ENCODE measurements at places on chromosomes 11 and 22.
A peak's percentile ranks its signal among the peaks of the same experiment; 100 is the strongest.

- DNase-seq = peak; percentile 69
These were observed at the start of gene SERHL2 for GRCh38 chr22:42553475-42554361. TSS of gene SERHL2 (plus strand) at chr22:42553956. CDS start at chr22:42554021, 65 bp downstream.

DNA sequence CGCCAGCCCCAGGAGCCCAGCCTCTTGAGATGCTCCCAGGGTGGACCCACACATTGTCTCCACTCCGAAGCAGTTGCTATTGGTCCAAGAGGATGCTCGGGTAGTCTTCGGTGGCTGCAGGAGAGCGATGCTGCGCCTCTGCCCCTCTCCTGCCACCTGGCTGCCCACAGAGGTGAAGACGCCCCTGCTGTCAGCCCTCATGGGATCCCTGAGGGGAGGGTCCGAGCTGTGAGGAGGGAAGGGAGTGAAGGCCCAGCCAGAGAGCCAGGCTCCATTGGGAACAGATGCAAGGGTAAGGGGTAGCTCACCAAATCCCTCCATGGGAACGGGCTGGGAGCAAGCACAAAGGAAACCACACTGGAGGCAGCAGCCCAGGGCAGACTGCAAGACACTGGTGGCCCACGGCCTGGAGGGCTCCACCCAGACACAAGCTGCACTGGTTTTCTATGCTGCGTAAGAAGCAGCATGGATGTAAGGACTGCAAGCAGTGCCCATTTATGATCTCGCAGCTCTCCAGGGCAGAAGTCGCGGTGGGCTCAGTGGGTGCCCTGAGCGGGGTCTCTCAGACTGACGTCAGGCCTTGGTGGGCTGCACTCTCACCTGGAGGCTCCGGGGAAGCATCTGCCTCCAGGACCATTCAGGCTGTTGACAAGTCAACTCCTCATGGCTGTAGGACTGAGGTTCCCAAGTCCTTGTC is 15.7 kb downstream of the TSPAN32 start:
- no peak for DNase-seq

- no peak for DNase-seq
These were observed 21.8 kb downstream of the OSBPL5 start for GRCh38 chr11:3143136-3143880.

GRCh38 chr11:18706330-18707243 is 8.0 kb downstream of the TMEM86A start:
- no peak for DNase-seq

DNA sequence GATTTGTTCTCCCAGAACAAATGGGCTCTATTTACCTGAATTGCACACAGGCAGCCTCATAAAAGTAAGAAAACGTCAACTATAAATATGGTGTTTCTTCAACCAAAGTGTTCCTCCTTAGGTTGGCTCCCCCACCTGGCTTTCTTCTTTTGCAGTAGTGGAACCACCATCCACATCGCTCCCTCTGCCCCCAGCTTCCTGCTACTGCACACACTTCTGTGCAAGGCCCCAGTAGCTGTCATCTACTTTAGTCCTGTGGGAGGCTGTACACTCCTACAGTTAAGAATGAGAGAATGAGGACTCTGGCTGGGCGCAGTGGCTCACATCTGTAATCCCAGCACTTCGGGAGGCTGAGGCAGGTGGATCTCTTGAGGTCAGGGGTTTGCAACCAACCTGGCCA is 89.5 kb downstream of the BMAL1 start:
- no peak for DNase-seq

DNA sequence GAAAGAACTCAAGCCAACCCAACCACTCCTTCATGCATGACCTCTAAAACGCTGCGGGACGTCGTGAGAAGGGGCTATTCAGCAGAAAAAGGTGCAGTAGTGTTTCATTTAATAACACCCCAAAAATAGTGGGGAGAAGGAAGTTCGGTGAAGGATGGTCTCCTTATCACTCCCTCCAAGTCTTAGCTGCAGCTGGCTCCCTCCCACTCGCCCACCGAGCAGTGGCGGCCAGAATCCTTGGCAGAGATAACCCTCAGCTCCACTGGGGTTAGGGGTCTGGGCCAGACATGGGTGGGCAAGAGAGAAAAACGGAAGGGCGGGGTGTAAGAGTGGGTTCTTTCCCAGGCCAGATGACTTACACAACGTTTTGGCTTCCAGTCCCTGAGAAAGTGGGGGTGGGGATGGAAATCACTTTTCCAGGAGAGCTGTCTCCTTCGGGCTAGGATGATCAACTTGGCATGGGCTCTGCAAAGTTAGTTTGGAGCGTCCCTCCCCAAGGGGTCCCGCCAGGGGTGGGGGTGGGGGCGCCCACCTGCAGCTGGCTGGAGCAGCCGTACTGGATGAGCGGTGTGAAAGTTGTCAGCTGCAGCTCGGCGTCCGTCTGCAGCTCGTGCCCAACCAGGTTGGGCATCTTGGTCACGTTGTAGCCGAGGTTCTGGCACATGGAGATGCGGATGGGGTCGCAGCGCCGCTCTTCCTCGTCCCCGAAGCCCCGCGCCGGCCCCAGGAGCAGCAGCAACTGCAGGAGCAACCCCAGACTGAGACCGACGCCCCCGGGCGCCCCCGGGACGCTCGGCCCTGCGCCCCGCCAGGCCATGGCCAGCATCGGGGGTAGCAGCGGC is 705 bp downstream of the FZD4 start:
- no peak for DNase-seq

DNA sequence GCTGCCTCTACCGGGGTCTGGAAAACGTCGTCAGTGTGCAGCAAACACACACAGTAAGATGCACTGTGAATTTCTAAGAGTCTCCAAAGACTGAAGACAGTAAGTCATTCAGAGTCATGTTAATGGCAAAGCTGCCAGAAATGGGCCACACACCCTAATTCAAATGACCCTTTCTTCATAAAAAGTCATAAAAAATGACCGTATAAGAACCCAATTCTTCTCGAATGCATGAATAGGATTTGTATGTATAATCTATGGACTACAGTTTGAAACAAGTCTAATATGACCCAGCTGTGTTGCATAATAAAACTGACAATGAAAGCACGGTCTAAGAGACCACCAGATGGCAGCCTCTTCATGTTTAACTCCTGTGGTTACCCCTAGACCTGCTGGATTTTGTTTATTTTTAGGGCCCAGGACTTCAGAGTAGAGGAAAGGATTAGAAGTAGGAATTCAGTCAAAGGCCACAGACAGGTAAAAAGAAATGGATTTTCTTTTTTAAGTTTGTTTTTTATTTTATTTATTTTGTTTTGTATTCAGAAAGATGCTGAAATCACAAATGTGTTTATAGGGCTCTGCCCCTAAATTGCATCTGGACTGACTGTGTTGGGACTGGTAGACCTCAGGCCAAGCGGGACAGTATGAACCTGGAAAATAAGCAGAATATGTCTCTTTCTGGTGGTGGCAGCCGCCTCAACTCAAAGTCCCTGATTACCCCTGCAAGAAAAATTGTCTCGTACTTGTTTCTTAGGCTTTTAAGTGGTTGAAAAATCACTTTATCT is 32.1 kb upstream of the SLC5A12 start:
- peak; percentile 30 for DNase-seq

DNA sequence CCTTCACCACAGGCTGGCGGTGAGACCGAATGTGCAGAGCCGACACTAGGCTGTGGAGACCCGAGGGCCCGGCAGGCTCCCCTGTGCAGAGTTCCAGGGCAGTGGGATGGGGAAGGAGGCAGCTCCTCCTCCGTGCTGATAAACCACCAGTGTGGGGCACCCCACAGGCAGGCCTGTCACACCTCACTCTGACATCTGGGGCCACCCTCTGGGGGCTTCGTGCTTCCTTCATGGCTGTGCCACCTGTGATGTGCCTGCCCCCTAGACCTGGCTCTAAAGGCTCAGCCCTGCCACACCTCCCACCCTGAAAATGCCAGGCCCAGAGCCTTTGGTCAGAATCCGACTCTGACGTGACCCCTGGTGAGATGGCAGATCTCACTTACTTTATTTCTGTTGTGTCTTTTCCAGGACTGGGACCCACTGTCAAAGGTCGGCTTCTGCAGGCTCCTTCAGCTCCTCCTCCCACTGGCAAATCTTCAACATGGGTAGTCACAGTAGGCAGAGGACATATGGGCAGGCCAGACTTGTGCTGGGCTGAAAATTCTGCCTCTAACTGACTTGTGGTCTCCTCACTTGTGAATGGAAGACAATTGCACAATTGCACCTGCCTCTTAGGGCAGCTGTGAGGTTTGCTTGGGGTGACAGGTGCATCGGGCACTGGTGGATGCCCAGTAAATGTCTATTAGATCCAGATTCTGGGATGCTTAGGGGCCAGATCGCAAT is 46.2 kb upstream of the TSKU start:
- no peak for DNase-seq

DNA sequence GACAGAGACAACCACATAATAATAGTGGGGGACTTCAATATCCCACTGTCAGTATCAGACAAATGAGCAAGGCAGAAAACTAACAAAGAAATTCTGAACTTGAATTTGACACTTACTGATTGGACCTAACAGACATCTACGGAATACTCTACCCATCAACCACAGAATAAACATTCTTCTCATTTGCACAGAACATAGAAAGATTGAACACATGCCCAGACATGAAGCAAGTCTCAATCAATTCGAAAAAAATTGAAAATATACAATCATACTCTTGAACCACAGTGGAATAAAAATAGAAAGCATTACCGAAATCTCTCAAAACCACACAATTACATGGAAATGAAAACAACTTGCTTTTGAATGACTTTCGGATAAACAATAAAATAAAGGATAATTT is 17.9 kb downstream of the RAB38 start:
- no peak for DNase-seq

DNA sequence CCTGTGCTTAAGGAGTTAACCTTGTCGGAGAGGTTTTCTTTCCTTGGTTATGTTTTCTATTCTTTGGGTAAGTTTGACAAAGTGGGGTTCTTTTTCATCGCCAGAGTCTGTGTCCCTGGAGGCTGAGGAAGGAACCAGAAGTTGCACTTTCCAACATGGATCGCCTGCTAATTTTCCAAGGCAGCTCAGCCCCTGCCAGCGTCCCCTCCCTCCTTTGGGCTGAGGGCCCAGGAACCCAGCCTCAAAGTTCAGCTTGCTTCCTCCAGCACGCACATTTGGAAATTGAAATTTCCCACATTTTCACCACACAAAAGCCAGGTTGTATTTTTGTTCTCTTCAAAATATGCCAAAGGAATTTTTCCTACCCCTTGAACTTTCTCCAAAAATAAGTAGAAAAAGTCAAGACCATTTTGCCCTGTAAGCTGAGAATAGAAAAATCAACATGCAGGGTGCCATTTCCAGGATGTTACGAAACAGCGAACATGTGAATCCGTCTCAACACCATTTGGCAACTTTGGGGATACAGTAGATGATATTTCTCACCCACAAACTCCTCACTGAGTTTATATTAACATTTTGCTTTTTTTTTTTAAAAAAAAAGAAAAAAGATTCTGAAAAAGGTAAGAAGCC is 343.5 kb downstream of the TENM4 start:
- DNase-seq = no peak

DNA sequence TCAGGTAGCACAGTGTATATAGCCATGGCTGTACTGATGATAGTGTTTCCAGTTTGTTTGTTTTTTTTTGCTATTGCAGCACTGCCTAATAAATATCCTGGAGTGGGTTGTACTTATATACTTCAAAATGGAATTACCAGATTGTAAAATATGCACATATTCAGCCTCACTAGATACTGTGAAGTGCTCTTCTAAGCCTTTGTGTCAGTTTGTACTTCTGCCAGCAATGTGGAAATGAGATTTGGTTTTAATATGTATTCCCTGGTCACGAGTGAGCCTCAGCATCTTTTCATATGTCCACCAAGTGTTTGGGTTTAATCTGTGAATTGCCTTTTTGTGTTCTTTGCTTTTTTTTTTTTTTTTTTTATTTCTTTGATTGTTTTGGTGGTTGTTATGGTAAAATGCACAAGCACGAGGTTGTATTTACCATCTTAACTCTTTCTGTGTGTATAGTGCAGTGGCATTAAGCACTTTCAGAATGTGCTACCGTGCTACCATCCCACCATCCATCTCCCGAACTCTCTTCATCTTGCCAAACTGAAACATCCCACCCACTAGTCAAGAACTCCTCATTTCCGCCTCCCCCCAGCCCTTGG is 34.9 kb downstream of the ST3GAL4 start:
- no peak for DNase-seq

DNA sequence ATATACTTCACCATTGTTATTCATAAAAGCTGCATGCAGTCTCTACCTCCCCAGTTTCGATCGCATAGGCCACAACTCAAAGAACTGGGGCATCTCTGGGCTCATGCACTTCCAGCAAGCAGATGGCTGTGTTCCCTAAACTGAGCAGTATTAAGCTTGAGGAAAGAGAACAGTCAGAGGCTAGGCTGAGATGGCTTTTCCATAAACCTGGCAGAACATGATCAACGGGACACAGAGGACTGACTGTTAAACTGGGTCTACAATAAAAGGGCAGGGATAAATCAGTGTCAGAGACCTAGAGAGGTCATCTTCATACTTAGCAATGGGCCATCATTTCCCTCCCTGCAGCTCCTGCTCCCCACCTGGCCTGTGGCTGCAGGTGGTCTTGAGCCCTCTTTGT is 171.0 kb upstream of the NECTIN1 start:
- DNase-seq = no peak

- DNase-seq = no peak
These were observed 31.2 kb downstream of the POU2AF3 start for GRCh38 chr11:111329306-111330204.

GRCh38 chr11:1356007-1356435 is 33.7 kb upstream of the BRSK2 start:
- no peak for DNase-seq

DNA sequence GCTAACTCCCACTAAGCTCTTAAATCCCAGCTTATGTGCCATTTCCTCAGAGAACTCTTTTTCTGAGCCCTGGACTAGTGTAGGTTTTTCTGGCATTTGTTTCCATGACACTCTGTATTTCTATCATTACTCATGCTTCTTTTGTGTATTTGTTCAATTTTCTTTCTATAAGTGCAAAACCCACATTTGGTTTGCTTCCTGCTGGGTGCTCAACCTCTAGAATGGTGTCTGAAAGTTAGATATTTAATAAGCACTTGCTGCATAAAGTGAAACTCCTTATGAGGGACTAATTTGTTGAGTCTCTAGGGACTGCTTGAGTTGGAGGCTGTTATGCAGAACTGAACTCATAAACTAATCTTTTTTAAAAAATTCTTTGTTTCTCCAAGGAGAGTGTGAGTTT is 68.6 kb downstream of the SYT9 start:
- DNase-seq = no peak

DNA sequence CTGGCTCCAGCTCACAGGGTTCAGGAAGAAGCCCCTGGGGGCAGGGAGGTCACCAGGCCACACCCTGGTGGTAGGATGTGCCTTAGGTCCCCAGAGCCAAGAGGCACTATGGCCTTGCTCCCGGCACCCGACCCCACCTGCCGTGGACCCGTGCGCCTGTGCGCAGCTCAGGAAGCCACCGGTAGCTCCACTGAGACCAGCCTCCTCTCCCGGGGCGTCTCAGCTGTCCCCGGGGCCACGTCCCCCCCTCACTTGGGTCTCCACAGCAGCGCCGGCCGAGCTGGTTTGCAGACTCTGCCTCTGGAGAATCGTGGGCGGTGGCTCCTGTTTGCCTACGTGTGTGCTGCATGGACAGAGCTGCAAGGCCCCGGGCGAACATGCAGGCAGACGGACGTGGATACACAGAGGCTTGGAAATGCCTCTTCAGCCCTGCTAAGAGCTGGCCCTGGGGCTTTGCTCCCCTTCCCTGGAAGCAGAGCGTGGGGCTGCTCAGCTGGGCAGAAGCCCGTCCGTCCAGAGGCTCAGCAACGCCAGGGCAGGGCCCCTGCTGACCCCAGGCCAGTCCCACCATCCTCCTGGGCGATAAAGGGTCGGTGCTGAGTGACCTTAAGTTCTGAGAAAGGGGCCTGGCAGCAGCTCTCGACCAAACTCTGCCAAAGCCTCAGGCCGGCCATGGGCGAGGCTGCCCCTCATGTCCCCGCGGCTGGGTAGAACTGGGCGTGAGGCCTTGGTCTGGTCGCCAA is 15.3 kb upstream of the MUC5B start:
- no peak for DNase-seq

- no peak for DNase-seq
These were observed 1116.0 kb downstream of the BRD1 start for GRCh38 chr22:48711669-48712068.

Data from T1000 (cell line).